Activated T-cell treated with anti-CD3 and anti-CD28 coated beads for 48 hours (primary cell): ENCODE measurements at places on chromosomes 1 and 21.

- no peak for DNase-seq
Measured at GRCh38 chr1:182286761-182287160, 104.8 kb downstream of the GLUL start.

GRCh38 chr1:42841010-42841409 lies 5.4 kb upstream of the ZNF691 start:
- no peak for DNase-seq

GRCh38 chr1:5571438-5571837 lies 420.8 kb downstream of the NPHP4 start:
- DNase-seq = no peak

GRCh38 chr1:50333595-50333974 lies 89.7 kb downstream of the DMRTA2 start:
- DNase-seq = peak; percentile 67

- no peak for DNase-seq
Measured at GRCh38 chr1:217471403-217471802, 159.5 kb downstream of the GPATCH2 start.

- no peak for DNase-seq
Measured at GRCh38 chr1:213061263-213061662, 10.2 kb downstream of the RPS6KC1 start.

GRCh38 chr1:67149179-67149770 lies 14.5 kb upstream of the C1orf141 start:
- peak; percentile 43 for DNase-seq

DNA sequence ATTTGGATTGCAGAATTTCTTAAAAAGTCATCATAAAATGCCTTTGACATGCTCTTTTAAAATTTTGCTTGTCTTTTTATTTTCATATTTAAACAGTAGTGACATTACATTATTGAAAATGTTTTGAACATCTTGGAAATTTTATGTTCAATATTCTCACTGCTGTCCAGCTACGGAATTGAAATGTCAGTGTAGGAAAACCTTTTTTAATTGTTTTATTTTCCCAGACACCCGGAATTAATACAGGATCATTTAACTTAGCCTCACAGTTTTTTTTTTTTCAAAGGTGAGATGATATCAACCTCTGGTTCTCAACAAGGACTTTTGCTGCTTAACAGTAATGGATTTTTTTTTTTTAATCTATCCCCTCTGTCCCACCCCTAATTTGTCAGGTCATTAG lies 4.1 kb downstream of the RBM15 start:
- DNase-seq = no peak

DNA sequence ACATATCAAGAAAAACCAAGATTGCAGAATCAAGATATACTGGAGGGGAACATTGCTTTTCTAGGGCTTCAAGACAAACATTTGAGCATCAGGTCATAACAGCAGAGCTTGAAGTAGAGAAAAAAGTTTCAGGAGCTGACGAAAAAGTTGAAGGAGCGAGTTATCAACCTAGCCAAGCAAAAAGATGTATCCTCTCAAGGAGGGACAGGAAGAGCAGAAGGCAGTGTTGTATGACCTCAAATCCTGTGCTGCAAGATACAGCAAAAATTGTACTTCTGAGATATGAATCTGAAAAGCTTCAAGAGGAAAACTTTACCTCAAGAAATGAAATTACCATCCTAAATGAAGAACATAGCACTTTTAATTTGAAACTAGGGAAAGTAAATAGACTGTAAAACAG lies 153.1 kb downstream of the AK5 start:
- DNase-seq = no peak

- no peak for DNase-seq
Measured at GRCh38 chr1:78830321-78830720, 176.2 kb downstream of the ADGRL4 start.

- no peak for DNase-seq
Measured at GRCh38 chr1:247445526-247446356, 12.2 kb downstream of the OR2B11 start.

DNA sequence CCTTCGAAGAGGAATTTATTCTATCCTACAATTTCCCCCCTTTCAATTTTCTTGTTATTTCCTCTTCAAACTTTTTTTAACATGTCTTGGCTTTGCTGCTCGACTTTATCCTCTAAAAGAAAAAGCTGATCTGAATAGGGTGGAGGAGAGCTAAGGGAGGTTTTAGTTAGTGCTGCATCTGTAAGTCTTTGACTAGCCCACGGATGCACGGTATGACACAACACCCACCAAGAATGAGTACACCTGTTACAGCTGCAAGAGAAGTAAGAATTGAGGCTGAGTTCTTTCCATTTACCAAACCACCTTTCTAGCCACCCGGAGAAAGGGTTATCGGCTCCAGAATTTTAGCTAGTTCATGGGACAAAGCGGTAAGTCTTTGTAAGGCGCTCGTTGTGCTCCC lies 23.8 kb downstream of the SCCPDH start:
- DNase-seq = no peak

- DNase-seq = no peak
Measured at GRCh38 chr21:42319851-42320572, 4.8 kb upstream of the TFF3 start.

- no peak for DNase-seq
Measured at GRCh38 chr1:186413319-186413718, 37.7 kb downstream of the ODR4 start.

DNA sequence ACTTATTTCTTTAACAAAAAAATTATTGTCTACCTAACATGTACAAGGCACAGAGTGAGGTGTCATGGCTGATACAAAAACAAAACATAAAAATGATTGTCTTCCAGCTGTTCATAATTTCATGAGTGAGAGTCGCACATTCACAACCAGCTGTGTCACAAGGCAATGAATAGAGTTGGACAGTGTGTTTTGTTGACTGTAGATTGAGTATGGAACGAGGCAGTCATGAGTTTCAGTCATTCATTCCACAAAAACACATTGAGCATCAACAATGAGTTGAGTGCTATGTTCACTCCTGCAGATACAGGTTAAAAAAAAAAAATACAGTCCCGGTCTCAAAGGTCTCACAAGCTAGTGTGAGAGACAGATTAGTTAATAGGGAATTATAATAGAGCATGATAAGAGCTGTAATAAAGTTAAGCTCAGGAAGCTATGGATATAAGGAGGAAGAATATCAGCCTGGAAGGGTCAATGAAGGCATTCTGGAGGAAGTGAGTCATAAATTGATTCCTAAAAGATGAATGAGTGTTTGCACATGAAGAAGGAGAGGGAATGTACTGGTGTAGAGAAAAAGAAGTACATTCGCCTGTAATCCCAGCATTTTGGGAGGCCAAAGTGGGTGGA lies 47.8 kb upstream of the ARHGAP29 start:
- DNase-seq = no peak

- DNase-seq = no peak
Measured at GRCh38 chr1:15618077-15618654, 908 bp downstream of the DDI2 start.

DNA sequence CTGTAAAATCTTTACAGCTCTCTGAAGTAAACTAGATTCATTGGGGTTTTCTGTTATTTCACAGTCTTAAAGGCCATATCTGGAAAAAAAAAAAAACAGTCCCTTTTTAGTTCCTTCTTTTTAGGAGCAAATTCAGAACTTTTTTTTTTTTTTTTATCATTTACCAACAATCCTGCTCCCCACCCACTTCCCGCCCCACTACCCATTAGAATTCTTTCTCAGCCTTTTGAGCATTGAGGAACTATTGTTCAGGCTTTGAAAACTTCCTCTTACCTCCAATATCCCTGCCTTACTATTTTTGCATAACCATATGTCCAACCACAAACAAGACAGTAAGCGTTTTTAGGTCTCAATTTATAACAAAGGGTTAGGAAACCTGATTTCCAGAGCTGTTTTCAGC lies 330.1 kb downstream of the PLPP3 start:
- DNase-seq = no peak

DNA sequence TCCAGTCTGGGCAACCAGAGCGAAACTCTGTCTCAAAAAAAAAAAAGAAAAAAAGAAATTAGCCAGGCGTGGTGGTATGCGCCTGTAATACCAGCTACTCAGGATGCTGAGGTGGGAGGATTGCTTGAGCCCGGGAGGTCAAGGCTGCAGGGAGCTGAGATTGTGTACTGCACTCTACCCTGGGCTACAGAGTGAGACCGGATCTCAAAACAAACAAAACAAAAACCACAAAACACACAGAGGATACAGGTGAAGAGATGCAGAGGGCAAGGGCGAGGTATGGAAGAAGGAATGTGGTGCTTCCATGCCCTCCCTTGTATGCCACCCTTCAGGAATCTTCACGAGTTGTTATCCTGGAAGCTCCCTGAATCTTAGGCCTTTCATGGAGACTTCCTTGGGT lies 68.5 kb downstream of the NDUFS5 start:
- DNase-seq = no peak

DNA sequence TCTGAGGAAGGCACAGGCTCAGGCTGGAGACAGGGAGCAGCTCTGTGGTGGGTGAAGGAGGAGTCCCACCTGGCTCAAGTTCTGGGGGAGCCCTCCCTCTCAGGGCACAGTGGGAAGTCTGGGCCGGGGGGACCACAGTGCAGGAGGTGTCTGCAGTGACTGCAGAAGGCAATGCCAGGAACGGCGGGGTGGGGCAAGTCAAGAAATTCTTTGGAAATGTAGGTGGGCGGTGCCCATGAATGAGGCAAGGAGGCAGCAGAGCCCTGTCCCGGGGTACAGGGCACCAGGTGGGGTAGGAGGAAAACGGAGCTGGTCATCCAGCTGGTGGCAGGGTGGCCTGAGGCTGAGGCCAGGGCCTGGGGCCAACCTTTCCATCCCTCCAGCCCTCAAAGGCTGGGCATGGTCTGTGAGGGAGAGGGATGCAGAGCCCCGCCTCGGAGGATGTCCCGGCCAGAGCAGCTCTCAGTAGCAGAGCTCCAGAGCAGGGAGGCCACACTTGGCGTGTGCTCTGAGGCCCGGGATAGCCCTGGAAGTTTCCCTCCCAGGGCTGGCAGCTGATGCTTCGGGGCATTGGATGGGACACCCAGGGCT lies 4.7 kb downstream of the TFF3 start:
- DNase-seq = no peak

GRCh38 chr1:55503663-55504305 lies 288.6 kb upstream of the USP24 start:
- DNase-seq = no peak

DNA sequence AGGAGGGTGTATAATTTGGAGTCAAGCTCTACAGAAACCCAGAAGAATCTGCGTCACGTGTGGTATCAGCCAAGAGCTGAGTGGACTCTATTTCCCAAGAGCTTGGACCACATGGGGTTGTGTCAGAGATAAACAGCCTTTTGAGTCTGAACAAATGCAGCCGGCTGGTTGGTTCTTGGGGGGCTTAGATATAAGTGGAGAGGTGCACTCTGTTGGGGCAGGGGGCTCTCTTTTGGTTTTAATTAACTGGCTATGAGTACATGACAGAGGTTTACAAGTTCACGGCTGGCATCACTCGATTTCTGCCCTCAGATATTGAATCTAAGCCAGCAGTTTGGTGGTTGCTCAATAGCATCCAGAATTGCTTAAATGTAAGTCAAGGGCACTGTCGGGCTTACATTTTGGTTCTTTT lies 501 bp upstream of the MRAP start:
- no peak for DNase-seq

GRCh38 chr1:63326473-63327380 lies 4.4 kb downstream of the FOXD3 start:
- peak; percentile 22 for DNase-seq

DNA sequence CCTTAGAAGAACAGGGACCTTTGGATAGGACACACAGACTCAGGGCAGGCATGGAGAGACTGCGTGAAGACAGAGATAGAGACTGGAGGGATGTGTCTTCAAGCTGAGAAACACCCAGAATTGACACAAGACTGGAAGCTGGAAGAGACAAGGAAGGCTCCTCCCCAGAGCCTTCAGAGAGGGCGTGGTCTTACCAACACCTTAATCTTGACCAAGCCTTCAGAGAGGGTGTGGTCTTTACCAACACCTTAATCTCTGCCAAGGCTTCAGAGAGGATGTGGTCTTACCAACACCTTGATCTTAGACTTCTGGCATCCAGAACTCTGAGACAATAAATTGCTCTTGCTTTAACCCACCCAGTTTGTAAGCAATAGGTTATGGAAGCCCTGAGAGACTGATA lies 481.4 kb upstream of the VAMP3 start:
- DNase-seq = no peak

GRCh38 chr1:210698661-210699060 lies 370.0 kb downstream of the HHAT start:
- DNase-seq = no peak

DNA sequence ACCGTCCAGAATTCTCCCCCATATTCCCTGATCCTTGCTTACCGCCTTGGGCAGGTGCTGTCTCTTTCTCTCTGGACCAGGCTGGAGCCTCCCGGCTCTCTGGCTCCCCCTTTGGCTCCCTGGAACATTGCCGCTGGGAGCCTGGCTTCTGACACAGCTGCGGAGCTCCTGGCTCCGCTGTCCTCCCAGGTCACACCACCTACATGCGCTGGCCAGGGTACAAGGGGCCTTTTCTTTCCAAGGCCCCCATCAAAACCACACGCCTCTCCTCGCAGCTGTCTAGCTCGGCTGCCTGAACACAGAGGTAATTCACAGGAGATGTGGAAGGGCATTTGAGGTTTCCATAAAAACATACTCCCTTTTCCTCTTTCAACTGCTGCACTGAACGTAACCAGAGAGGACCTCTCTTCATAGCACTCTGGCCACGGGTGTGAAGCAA lies 7.5 kb upstream of the ZNF648 start:
- peak; percentile 21 for DNase-seq

DNA sequence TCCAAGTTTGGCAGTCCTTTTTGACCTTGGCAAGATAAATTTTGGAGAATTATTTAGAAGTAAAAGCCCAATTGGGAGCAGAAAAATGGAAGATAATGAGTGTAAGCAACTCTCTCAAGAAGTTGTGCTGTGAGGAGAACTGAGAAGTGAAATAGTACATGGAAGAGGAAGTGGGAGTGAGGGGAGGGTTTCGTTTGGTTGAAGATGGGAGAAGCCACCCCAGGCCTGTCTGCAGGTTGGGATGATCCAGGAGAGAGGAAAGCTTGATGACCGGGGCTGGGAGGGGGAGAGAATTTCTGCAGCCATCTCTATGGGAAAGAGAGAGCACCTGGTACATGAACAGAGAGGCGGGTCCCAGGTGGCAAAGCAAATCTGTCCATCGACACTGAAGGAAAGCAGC lies 8.6 kb upstream of the RCAN1 start:
- no peak for DNase-seq
